ENCODE measurements at places on chromosomes 4 and X. TPM values are rescaled to one million over a fixed set of nuclear protein-coding genes. Genes with fewer than 3 reads are reported as not detected.

The CLNK gene
- total RNA-seq, result not detected

The CLDN2 gene
- not detected for total RNA-seq

The COL4A6 gene
- 26.1 TPM for total RNA-seq

The TLR1 gene
- 1.9 TPM for total RNA-seq

The RPA4 gene
- total RNA-seq, result not detected

The GPR50 gene
- total RNA-seq, result not detected

The CT55 gene
- not detected for total RNA-seq

The ELOVL6 gene
- 37.5 TPM for total RNA-seq

The GAGE12F gene
- total RNA-seq, result not detected

The CXorf65 gene
- total RNA-seq, result not detected

The ZCCHC12 gene
- total RNA-seq, result not detected

The PARM1 gene
- 0.58 TPM for total RNA-seq

The CTSO gene
- total RNA-seq, result 10.8 TPM

The DAPP1 gene
- not detected for total RNA-seq

The NUP62CL gene
- 1.4 TPM for total RNA-seq

The CCKAR gene
- total RNA-seq, result not detected

The TCEAL5 gene
- total RNA-seq, result not detected

The PRRG1 gene
- 10.7 TPM for total RNA-seq

The MAGEB6 gene
- not detected for total RNA-seq

The BMP3 gene
- total RNA-seq, result not detected

The RGS12 gene
- total RNA-seq, result 8.2 TPM

The PPP2R2C gene
- total RNA-seq, result not detected

The ATOH1 gene
- total RNA-seq, result not detected

The XAGE1A gene
- not detected for total RNA-seq

The LONRF3 gene
- 0.29 TPM for total RNA-seq
